Liver (tissue), 10 donors: ENCODE measurements at places on chromosomes 12 and 14. TPM values are rescaled to one million over a fixed set of nuclear protein-coding genes. Genes with fewer than 3 reads are reported as not detected.

Gene RAD51AP1
- total RNA-seq: 14.9 TPM

Gene NYNRIN
- 11.0 TPM for total RNA-seq

Gene PDZRN4
- total RNA-seq: 0.19 TPM

Gene TOMM20L
- total RNA-seq: not detected

Gene RTN1
- total RNA-seq: 1.8 TPM

Gene ERO1A
- 42.3 TPM for total RNA-seq
